ENCODE measurements at places on chromosomes 16 and 17.
A peak's percentile ranks its signal among the peaks of the same experiment; 100 is the strongest.

GRCh38 chr17:32227910-32228309 lies 37.7 kb upstream of the RHBDL3 start:
- no peak for DNase-seq

GRCh38 chr17:27289856-27290255 lies 4.1 kb upstream of the WSB1 start:
- no peak for DNase-seq

DNA sequence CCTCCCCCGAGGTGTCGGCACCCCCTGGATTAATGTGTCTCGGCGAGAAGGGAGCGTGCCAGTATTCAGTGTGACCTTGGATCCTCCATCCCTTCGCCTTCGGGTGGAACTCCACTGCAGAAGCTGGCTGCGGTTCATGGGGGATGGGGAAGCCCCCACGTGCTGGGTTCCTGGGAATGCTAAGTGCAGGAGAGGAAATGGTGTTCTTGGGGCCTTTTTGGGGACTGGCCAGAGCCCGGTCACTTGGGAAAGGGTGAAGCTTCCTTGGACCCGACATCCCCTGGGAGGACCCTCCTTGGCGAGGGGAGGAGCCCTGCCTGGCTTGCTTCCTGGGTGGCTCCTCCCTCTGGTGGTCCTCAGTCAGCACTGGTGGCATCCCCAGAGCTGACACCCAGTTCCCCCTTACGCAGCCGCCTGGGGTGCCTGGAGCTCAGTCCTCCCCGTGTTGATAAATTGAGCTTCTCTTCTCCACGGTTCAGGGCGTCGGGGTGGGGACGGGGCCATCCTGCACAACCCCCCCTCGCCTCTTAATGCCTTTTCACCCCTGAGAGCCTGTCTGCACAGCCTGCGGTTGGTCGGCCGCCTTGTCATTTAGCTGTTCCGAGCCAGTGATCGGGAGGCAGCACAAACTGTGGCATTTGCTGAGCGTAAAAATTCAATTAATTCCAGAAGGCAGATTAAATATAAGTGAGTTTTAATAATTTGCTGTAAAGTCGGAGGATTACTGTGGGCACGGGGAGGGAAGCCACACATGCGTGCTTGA lies 30.7 kb upstream of the GSE1 start:
- no peak for DNase-seq

DNA sequence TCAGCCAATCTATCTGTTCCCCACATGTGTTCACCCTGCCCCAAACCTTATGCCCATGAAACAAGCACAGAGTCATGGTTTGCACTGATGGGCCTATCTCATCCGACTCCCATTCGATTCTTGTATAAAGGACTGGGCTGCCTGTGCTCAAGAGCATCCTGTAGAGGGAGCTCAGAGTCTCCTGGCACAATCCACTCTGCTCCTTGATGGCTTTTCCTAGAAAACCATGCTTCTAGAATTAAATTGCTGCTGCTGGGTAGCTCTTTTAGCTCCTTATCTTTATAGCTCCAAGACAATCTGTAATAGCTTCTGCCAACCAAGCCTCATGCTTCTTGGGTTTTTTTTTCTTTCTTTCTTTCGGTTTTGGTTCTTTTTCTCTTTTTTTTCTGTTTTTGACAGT lies 9.7 kb downstream of the ZNF19 start:
- DNase-seq = peak; percentile 41

- DNase-seq = no peak
Observed at GRCh38 chr17:73318836-73319235, 7.0 kb upstream of the CDC42EP4 start.

DNA sequence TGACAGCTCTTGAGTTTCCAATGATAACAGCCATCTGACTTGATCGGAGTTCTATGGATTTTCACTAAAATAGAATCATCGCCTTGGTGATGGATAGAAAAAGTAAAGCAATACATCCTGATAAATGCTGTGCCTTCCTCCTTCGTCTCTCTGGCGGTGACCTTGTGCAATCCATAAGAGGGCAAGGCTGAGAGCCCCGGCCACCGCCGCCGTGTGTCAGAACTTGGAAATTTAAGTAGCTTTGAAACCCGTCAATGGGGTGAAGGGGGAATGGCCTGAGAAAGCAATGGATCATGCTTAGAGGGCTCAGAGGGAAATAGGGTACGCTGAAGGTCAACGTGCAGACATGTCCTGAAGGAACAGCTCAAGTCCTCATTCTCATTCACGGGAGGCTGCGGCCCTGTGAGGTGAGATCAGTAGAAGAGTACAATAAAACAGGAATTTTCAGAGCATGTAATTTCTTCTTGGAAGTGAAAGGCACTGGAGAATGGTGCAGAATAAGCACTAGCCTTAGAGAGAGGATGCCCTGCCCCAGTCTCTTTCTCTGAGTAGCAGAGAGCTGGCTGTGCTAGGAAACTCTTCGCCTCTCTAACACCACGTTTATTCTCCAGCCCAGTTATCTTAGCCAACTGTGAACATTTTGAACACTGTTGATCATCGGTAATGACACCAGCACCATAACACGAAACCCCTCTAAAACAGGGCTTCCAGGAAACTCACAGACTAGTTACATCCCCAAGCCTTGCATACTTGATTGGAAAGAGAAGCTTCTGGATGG lies 573.5 kb downstream of the WWOX start:
- no peak for DNase-seq

GRCh38 chr16:65989861-65990604 lies 376.5 kb upstream of the CDH5 start:
- DNase-seq = no peak

DNA sequence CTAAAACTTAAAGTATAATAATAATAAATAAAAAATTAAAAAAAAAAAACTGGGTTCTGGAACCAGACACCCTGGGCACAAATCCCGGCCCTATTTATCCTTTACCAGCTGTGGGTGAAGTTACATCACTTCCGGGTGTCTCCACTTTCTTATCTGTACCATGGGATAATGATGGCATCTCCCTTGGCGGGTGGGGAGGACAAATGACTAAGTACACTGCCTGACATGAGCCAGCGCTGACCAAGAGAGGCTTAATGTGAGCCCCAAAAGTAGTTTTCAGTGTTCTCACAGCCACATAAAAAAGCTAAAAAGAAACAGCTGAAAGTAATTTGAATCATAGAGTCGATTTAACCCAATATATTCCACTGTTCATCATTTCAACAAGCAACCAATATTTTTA lies 424.9 kb downstream of the SOX9 start:
- no peak for DNase-seq

DNA sequence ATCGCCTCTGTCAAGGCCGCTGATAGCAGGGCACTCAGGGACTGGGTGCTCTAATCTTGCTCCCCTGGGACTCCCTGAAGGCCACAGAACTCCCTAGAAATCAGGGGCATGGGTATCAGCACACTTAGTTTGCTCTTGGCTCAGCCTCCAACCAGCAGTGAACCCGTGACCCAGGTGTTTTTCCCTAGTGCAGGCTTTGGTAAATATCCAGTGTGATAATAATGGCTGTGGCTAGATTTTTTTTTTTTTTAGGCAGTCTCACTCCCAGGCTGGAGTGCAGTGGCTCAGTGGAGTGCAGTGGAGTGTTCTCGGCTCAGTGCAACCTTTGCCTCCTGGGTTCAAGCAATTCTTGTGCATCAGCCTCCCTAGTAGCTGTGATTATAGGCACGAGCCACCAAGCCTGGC lies 10.3 kb downstream of the NUPR1 start:
- DNase-seq = no peak

GRCh38 chr16:80663078-80663477 lies 122.3 kb downstream of the DYNLRB2 start:
- DNase-seq = no peak

DNA sequence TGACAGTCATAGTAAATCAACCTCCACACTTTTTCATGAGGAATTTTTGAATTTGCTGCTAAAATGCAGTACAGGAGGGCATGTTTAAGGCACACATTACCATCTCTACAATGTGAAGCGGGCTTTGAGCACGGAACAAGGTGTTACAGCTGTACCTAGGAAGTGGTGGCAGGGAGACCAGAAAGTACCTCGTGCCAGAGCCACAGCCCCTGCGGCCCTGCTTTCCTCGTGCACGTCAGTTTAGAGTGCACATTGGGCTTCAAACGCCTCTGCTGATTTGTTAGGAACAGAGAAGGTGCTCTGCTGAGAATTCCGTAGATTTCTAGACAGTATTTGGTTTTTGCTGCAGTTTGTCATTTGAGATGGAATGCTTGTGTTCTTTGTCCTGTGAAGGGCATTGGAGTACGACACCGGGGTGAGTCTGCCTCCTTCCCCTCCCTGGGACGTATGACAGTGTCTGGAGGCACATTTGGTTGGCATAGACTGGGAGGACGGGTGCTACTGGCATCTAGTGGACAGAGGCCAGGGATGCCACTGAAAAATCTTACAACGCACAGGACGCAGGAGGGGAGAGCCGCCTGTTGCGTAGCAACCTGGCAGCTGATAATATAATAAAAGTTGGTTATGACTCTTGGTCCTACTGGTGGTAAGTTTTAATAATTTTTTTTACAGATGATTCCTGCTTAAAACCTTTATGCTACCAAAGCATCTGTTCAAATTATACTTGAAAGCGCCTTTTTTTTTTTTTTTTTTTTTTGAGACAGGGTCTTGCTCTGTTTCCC lies 9.1 kb downstream of the FOXK2 start:
- peak; percentile 29 for DNase-seq

DNA sequence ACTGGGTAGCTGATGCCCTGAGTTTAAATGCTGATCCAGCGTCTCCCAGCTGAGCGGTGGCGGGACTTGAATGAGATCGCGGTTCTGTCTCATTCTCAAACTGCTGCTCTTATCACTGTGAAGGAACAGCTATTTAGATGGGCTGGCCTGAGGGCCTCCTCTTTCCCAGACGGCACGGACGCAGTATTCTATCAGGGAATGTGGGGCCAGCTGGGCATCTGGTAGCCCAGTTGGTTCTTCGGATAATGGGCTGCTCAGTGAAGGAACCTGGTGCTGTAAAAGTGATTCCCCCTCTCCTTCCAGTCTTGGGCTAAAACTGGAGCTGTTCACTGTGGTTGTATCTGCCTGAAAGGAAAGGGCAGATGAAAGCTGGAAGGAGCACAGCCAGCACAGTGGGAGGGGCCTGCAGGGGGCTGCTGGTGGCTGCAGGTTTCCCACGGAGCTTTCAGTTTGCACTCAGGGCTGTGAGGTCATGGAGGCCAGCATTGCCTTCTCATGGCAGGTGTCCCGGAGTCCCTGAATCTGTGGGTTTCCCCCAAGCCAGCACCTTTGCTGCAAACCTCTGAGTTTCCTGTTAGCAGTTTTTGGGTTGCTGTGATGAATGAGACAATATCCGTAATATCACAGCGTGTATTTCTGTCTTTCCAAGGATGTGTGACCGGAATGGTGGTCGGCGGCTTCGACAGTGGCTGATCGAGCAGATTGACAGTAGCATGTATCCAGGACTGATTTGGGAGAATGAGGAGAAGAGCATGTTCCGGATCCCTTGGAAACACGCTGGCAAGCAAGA lies 3.6 kb downstream of the IRF8 start:
- DNase-seq = no peak

- DNase-seq = no peak
Observed at GRCh38 chr16:5791011-5791657, 693.5 kb upstream of the EEF2KMT start.

GRCh38 chr17:61492759-61493526 lies 40.7 kb downstream of the TBX4 start:
- DNase-seq = peak; percentile 27

DNA sequence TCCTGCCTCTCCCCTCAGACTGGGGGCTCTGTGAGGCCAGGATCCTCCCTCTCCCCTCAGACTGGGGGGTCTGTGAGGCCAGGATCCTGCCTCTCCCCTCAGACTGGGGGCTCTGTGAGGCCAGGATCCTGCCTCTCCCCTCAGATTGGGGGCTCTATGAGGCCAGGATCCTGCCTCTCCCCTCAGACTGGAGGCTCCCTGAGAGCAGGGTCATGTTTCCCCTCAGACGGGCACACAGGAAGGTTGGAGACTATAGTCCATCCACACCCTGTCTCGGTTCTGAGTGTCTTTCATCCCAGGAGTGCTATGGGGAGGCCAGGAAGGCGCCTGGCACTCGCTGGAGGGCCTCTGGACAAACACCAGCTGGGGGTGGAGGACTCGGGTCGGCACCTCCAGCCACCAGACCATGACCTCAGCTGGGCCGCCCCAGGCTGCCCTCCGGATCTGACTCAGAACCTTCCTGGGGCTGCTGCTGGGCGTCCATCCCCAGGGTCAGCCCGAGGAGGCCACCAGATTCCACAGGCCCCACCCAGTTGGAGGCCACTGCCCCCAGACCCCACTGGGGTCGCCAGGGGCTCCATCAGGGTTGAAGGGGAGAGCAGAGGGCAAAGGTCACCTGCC lies 21.9 kb upstream of the DLX4 start:
- DNase-seq = no peak

GRCh38 chr16:22372882-22373661 lies 1.3 kb downstream of the CDR2 start:
- peak; percentile 20 for DNase-seq

GRCh38 chr16:64132190-64132589 lies 989.7 kb downstream of the CDH11 start:
- no peak for DNase-seq

- no peak for DNase-seq
Observed at GRCh38 chr16:78894886-78895285, 705.7 kb downstream of the MAF start.

GRCh38 chr16:14202697-14203096 lies 131.6 kb downstream of the MRTFB start:
- DNase-seq = peak; percentile 23

GRCh38 chr16:75702242-75702641 lies 981 bp upstream of the DUXB start:
- no peak for DNase-seq

GRCh38 chr16:81251871-81252270 lies 13.4 kb downstream of the BCO1 start:
- DNase-seq = peak; percentile 95

DNA sequence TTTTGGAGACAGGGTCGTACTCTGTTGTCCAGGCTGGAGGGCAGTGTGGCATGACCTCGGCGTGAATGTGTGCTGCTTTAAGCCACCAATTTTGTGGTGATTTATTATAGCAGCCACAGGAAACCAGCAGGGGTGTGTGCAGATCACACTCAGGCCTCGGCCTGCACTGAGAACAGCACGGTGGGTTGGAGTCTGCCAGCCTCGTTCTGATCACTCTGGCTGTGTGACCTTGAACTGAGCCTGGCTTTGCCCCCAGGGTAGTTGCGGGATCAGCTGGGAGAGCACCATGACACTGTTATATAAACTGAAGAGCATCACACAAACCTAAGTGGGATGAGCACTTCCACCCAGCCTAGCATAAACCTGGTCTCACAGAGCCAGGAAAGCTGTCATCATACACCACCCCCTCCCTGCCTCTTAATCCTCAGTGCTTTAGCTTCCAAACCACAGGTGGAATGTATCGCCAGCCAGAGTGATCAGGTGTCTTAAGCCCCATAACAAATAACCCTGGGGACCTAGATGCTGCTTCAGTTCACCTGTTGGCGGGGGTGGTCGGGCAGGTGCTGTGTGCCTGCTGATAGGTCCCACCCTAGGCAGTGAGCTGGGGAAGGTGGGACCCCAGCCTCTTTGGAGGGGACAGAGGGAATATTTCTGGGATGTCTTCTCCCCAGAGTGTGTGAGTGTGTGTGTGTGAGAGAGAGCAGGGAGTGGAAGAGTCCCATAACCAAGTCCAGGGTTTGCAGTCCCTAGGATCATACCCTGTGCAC lies 28.6 kb upstream of the NDRG4 start:
- no peak for DNase-seq
